Mesothelial cell of epicardium (in vitro differentiated cells): ENCODE measurements at places on chromosomes 1 and 21.
A peak's percentile ranks its signal among the peaks of the same experiment; 100 is the strongest.

DNA sequence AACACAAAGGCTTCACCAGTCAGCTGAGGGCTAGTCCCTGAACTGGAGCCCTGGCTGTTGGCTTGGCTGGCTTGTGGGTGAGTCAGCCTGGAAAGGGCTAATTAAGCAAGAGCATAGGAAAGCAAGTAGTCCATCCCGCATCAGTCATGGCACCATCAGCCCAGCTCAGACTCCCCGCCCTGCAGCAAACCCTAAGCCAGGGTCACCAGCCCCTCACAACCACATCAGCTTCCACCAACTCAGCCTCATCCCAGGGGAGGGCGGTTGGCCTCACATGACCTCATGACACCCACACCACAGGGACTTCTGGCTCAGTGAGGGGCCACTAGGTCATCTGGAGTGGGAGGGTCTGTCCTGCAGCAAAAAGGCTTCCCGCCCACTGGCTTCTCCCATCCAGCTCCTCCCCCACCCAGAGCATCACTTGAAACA, 7.0 kb upstream of the SPATC1L start:
- peak; percentile 29 for DNase-seq

GRCh38 chr1:199725002-199725565, 302.4 kb upstream of the NR5A2 start:
- DNase-seq, result no peak

- DNase-seq, result no peak
Observed at GRCh38 chr1:169110689-169111447, 4.4 kb downstream of the ATP1B1 start.

DNA sequence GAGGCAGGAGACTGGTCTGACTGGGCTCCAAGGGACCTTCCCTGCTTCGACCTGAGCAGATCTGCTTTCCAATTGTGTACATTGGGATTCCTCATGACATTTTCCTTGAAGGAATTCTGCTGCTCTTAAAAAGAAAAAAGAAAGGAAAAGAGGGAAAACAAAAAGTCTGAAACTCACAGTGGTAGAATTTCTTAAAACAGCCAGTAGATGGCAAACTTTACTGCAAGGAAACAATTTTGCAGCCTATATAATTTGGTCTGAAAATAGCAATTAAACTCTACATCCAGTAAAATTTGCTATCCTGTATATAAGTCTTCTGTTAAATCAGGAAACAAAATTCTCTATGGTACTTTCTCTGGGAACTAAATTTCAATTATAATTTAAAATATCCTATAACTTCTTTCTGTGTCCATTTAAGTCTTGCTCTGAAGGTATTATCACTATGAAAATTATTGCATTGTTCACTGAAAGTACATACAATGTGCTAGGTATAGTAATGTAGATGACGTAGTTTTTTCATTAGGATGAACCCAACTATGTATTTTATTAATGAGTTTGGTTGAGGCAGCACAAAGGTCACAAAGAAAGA, 59.8 kb downstream of the CRB1 start:
- DNase-seq, result no peak

- no peak for DNase-seq
Observed at GRCh38 chr1:189216886-189217285, 1260.8 kb downstream of the BRINP3 start.

- DNase-seq, result peak; percentile 40
Observed at GRCh38 chr1:90835661-90836344, 118.7 kb upstream of the BARHL2 start.

GRCh38 chr1:240352769-240353168, 259.2 kb downstream of the GREM2 start:
- no peak for DNase-seq
